ENCODE measurements at places on chromosomes 1 and 21.

DNA sequence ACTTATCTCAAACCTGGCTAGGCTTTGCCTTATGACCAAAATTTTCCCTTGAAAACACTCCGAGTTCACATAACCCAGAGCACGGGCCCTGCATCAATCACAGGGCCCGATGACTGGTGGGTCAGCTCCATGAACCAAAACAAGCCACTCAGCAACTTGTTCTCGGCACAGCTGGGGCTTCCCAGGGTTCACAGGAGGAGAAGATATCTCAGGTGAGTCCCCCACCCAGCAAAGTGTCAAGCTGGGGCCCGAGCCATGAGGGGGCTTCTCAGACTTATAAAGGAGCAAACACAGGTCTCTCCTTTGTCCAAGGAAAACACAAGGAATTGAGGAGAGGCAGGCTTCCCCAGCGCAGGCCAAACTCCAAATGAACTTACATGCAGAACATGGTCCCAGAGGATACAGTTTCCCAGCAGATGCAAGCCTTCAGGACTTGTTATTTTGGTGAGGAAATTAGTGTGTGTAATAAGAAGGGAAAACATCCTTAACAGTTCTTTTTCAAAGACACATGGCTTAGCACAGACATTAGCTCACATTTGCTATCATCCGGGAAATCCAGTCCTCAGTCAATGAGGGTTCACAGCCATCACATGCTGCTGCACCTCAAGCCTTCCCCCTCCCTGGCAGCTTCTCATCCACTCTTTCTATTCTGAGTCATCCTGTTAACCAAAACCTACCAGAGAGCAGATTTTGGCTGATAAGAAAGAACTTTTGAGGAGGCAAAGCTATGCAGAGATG is 98.1 kb upstream of the NFIA start:
- peak; percentile 54 for DNase-seq

DNA sequence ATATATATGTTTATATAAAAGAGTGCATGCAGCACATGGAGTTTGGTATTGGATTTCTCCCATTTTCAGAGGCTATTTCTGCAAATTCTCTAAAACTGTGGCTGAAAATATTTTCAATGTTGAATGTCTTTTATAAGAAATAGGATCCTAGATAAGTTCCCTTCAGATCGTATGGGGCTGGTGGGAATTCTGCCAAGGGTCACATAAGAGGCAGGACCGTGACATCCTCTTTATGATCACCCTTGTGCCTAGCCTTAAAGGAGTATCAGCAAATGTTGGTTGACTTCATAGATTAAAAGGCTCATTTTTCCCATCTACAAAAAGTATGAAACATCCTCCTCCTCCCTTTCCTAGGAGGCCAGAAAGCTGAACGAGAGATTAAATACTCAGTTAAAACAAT is 1.3 kb upstream of the IFNAR2 start:
- no peak for DNase-seq

GRCh38 chr1:208134491-208134890 is 109.7 kb downstream of the PLXNA2 start:
- no peak for DNase-seq

- DNase-seq: peak; percentile 98
These were observed at the start of gene SH2D5 for GRCh38 chr1:20732588-20733359. Gene SH2D5 (minus strand): TSS chr1:20732703. CDS start chr1:20728044, 4,659 bp downstream.

GRCh38 chr1:243266231-243266630 is 10.4 kb downstream of the SDCCAG8 start:
- peak; percentile 59 for DNase-seq

GRCh38 chr1:12616709-12617373 is 1.2 kb downstream of the DHRS3 start:
- DNase-seq: peak; percentile 41

DNA sequence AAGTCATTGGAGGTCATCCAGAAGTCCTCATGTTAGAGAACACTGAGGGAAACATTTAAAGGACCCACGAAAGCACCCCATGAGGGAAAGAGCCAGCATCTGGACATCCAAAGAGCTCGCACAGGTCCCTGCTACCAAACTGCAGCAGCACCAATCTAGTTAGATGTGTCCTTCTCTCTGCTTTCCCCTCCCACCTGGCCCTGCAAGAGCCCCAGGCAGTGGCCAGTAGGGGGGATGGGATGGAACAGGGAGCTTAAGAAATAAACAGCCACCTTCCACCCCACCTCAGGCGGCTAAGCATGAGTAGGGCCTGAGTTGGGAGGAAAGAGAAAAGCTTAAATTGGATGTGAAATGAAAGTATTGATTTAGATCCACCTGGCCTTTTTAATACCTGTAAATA is 175.9 kb upstream of the KCND3 start:
- DNase-seq: no peak

GRCh38 chr1:24988558-24988912 is 58.5 kb upstream of the RUNX3 start:
- DNase-seq: no peak

GRCh38 chr1:114756009-114756892 is 1.5 kb downstream of the CSDE1 start:
- DNase-seq: no peak

DNA sequence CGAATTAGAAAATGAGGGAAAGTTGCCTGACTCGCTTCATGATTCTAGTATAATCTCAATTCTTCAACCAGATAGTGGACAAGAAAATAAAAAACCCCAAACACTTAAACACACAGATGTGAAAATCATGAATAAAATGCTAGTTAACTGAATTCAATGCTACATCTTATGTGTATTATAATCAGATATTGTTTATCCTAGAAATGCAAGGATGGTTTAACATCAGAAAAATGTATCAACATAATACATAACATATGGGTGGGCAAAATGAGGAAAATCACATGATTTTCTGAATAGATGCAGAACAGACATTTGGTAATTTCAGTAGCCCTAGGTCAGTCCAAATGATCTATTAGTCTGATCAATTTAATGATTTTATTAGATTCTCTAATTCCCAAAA is 97.2 kb downstream of the SIM2 start:
- no peak for DNase-seq

- no peak for DNase-seq
These were observed 250.2 kb upstream of the C1orf174 start for GRCh38 chr1:4150262-4150661.

DNA sequence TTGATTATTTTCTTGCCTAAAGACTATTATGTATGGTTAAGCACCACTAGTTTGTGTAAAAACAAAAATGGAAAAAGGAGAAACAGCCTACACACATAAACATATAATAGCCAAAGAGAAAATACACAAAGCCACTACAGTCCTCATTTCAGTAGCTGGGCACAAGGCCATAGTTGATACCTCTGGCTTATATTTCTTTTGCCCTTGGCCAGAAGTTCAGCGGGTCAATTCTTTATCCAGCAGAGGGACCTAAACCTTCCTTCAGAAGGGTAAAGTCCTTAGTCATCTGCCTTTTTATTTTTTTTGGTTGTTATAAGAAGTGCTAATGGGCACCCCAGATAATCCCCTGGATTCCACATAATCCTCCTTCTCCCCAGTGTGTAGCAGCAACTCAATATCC is 134.1 kb downstream of the PIGK start:
- no peak for DNase-seq

DNA sequence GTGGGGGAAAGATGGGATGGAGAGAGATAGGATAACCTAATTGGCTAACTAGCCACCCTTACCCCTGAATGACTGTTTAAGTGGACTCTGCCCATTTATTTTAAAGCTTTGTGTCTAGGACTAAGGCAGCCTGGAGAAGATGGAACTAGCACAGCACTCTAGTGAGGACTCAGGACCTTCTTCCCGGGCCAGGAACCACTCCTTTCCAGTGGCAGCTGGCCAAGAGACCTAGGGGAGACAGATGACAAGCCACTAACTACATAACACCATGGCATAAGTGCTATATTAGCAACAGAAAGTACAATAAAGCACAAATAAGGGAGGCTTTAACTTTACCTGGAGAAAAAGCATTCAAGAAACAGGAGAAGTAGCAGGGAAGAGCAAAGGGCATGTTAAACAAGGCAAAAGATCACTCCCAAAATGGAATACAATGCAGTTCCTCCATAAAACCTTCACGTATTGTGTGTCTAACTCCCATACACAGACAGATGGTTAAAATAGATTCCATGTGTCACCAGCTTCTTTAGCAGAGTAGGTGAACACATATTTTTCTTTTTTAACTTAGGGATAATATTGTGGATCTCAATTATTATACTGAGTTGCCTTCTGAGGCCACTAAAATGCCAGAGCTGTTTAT is 20.6 kb downstream of the CLCA1 start:
- DNase-seq: no peak

DNA sequence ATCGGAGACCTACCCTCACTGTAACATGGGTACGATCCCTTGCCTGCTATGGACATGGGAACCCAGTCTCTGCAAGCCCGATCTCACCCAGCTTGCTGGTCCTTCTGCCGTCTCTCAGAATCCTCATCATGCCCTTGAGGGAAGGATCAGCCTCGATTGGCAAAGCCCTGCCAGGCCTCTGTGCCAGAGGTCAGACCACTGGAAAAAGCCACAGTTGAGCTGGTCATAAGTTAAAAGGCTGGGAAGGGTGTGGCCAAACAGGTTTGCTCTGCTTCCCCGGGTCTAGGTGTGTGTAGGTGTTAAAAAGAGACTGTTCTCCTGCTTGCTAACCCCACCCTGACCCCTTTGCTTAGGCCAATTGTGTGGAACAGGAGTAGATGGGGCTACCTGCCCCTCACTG is 19.5 kb upstream of the PADI3 start:
- DNase-seq: no peak

DNA sequence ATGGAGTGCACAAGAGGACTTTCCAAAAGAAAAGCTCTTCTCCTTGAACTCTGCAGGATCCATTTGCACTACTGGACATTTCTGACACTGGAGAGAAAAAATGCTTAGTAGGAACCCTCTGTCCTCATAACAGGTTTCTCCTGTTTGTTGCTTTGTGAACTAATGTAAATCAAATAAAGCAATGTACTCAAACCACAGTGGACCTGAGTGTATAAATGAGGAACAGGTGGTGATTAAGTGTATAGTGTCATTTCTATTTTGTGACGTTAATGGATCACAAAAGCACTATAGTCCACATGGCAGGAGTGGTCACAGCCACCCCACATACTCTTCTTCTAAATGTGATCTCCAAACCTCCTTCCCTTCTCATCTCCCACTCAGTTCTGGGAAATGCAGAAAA is 268.4 kb upstream of the DUSP10 start:
- no peak for DNase-seq

- DNase-seq: peak; percentile 22
These were observed 11.7 kb downstream of the LHX9 start for GRCh38 chr1:197928849-197929336.

- no peak for DNase-seq
These were observed 5.7 kb downstream of the SLC9A1 start for GRCh38 chr1:27149084-27149761.

- DNase-seq: no peak
These were observed 21.1 kb downstream of the CLDN8 start for GRCh38 chr21:30194701-30195299.

GRCh38 chr1:154848983-154849382 is 21.1 kb downstream of the KCNN3 start:
- no peak for DNase-seq

DNA sequence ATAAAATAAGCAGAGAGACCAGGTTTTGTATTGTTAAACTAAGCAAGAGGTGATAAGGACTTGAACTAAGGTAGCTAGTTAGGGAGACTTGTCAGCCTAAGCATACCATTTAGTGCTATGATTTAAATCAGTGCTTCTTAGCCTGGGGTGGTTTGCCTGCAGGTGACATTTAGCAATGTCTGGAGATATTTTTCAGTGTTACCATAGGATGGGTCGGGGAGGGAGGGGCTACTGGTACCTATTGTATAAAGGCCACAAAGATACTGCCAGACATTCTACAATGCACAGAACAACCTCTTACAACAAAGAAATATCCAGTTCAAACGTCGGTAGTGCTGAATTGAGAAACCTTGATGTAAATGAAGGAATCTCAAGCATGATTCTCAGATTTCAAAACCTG is 3.3 kb downstream of the ATP5PB start:
- DNase-seq: no peak

GRCh38 chr21:15094706-15095105 is 29.9 kb upstream of the NRIP1 start:
- no peak for DNase-seq

DNA sequence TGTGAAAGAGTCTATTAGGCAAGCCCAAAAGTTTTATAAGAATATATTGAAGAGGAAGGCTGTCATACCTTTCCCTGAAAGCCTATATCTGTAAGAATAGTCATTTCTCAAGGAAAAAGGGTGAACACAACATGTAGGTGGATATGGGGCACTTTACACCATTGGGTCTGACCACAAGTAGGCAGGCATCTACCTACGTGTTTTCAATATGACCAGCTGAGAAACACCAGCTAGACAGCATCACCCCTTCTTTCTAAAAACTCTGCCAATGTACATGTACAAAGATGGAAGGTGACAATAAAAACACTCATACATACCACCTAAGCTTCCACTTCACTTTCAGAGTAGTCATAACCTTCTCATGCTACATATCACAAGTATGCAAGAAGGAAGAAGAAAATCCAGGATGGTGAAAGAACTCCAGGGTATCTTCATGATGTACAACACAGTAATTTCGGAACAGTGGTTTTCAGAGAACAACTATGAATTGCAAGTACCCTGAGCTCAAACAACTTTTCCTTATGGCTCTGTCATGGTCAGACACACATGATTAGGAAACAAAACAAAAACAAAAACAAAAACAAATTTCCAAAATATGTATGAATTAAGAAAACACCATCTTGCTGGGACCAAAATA is 98.5 kb upstream of the ADGRL2 start:
- DNase-seq: no peak

- peak; percentile 94 for DNase-seq
These were observed 56.8 kb upstream of the GNG12 start for GRCh38 chr1:67889953-67890567.

DNA sequence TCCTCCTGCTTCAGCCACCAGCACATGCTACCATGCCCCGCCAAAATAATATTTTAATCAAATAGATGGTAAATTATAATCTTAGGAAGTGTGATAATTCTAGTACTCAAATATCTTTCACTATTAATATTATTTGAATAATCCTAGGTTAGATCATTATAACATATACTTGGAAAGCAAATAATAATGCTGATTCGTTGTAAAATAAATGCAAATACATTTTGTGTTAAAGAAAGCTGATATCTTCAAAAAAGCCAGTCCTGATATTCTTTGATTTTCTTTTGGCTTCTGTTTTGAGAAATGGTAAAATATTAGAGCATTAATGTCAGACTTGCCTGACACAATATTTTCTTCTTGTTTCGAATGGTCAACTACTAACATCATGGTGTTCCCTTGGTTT is 116.3 kb upstream of the ADAMTS5 start:
- DNase-seq: no peak

- no peak for DNase-seq
These were observed 1.9 kb downstream of the OR2B11 start for GRCh38 chr1:247456021-247456420.

- no peak for DNase-seq
These were observed 67.0 kb downstream of the PIK3R3 start for GRCh38 chr1:46065405-46065804.
